ENCODE measurements at places on chromosomes 16 and 17. TPM values are rescaled to one million over a fixed set of nuclear protein-coding genes. Genes with fewer than 3 reads are reported as not detected.

SLC52A1 gene
- total RNA-seq: 0.25 TPM

CLEC19A gene
- not detected for total RNA-seq

HSBP1 gene
- total RNA-seq: 77.8 TPM

AARS1 gene
- 167 TPM for total RNA-seq

SULT1A4 gene
- total RNA-seq: 1.3 TPM

GJD3 gene
- total RNA-seq: 5.9 TPM

DNAI2 gene
- total RNA-seq: not detected

CXCL16 gene
- total RNA-seq: 2.6 TPM

ANKRD40CL gene
- total RNA-seq: not detected

SUMO2 gene
- 129 TPM for total RNA-seq

NXPH3 gene
- 1.4 TPM for total RNA-seq

CLDN7 gene
- not detected for total RNA-seq

SPIRE2 gene
- total RNA-seq: 7.1 TPM

TLCD1 gene
- total RNA-seq: not detected

PLLP gene
- total RNA-seq: not detected

CDH15 gene
- total RNA-seq: not detected

GNG13 gene
- total RNA-seq: not detected

CEP112 gene
- total RNA-seq: 7.2 TPM

CIITA gene
- total RNA-seq: 0.74 TPM

IRX6 gene
- total RNA-seq: not detected

TGFB1I1 gene
- total RNA-seq: 56.7 TPM

KRTAP9-2 gene
- not detected for total RNA-seq

EPOP gene
- 5.0 TPM for total RNA-seq

ZNF830 gene
- 10.5 TPM for total RNA-seq

TBC1D24 gene
- total RNA-seq: 16.1 TPM

FOXN1 gene
- not detected for total RNA-seq

OTOA gene
- total RNA-seq: 0.09 TPM

PRR29 gene
- total RNA-seq: 0.99 TPM

CCL16 gene
- not detected for total RNA-seq

HBQ1 gene
- 0.63 TPM for total RNA-seq

USP31 gene
- total RNA-seq: 9.0 TPM

KRTAP17-1 gene
- not detected for total RNA-seq

HBA2 gene
- not detected for total RNA-seq

PRR35 gene
- not detected for total RNA-seq

QRICH2 gene
- 1.8 TPM for total RNA-seq

CALB2 gene
- 0.36 TPM for total RNA-seq

RASL10B gene
- 1.5 TPM for total RNA-seq

SLC13A2 gene
- total RNA-seq: not detected

KCTD11 gene
- 6.1 TPM for total RNA-seq

NATD1 gene
- total RNA-seq: 3.1 TPM

GNPTG gene
- 80.4 TPM for total RNA-seq

SLC6A4 gene
- total RNA-seq: 23.8 TPM

OR4D1 gene
- not detected for total RNA-seq

FOXL1 gene
- 0.90 TPM for total RNA-seq

SPNS3 gene
- total RNA-seq: not detected

CA4 gene
- total RNA-seq: not detected

DOK4 gene
- total RNA-seq: 19.5 TPM

BLMH gene
- 35.9 TPM for total RNA-seq

PLXDC1 gene
- total RNA-seq: 3.3 TPM

PIK3R5 gene
- total RNA-seq: not detected

MEIOB gene
- not detected for total RNA-seq

ZNF594 gene
- total RNA-seq: 7.6 TPM

ALOXE3 gene
- total RNA-seq: not detected

All from fibroblast of the aortic adventitia (primary cell).